Stimulated activated naive CD8-positive, alpha-beta T cell treated with anti-CD3 and anti-CD28 coated beads, Interleukin-15, Interleukin-2, amounts not matched to agents 100 U/mL and 50 U/mL, for 24 hours (primary cell): ENCODE measurements at places on chromosomes 7 and 10.

- DNase-seq, result no peak
Measured at GRCh38 chr7:127652333-127653248, 597 bp downstream of the SND1 start.

DNA sequence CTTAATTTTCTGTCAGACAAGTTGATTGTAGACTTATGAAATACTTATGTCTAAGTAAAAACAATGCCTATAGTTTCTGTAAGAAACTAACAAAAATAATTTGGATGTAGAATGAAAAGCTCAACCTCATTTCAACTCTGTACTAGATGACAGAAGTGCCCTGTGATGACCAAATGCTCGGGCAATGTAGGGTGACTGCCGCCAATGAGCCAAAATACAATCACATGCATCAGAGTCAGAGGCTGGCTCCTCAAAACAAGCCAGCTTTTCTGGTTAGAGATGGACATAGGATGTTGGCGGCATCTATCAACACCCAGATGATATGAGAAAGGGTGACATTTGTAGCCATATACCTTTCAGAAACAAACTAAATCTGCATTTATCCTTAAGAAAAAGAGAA lies 23.9 kb downstream of the LMOD2 start:
- no peak for DNase-seq

- DNase-seq, result no peak
Measured at GRCh38 chr10:15784662-15785300, 65.1 kb upstream of the ITGA8 start.

GRCh38 chr7:2452074-2452507 lies 24.1 kb downstream of the GRIFIN start:
- DNase-seq, result peak; percentile 46

DNA sequence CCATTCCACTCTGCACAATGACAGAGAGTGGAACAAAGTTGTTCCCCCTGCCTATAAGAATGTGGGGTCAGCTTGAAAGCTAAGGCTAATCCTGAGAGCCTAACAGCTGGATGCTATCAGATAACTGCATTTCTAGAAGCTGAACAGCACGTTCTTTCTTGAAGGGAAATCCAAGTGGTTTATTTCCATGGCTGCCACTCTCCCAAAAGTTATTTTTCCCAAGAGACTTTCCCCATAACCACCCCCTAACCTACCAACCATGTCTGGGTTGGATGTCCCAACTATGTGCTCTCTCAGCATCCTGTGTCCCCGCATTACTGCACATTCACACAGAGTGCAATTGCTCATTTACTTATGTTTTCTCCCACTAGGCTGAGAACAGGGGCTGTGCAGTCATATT lies 140.7 kb upstream of the ANKRD1 start:
- DNase-seq, result no peak

DNA sequence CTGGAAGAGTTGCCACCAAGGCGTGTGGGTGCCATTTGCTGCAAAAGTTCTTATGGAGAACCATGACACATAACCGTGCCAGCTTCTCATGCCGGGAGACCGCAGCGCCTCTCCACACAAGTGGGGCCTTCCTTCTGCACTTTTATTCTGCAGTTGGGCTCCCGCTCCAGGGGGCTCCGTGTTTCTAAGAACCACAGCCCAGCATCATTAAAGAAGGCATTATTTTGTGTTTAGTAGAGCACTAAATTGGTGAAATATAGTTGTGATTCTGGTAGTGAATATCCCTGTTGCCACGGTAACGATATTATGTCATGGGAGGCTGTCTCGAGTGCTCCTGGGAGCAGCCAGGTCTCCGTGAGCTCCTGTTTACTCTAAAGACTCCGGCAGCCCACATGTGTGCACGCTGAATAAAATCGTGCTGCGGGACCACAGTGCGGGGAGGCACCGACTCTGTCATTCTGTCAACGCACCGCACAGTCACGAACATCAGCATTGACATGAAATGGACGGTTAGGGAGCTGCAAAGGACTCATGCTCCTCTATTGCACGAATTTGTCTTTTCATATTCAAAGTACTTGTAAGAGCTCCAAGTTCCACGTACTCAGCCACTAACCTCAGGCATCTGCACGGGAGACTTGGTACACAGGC lies 68.8 kb upstream of the PITRM1 start:
- no peak for DNase-seq

DNA sequence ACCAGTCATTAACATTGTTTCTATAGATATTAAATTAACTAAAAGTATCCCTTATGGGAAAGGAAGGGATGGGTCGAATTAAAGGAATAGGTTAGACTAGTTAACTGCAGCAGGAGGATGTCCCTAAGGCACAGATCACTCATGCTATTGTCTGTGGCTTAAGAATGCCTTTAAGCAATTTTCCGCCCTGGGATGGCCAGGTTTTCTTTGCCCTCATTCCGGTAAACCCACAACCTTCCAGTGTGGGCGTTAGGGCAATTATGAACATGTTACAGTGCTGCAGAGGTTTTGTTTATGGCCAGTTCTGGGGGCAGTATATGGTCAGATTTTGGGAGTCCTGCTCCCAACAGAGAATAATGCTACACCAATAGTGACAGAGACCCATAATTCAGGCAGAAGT lies 139.3 kb upstream of the CDK13 start:
- DNase-seq, result no peak

DNA sequence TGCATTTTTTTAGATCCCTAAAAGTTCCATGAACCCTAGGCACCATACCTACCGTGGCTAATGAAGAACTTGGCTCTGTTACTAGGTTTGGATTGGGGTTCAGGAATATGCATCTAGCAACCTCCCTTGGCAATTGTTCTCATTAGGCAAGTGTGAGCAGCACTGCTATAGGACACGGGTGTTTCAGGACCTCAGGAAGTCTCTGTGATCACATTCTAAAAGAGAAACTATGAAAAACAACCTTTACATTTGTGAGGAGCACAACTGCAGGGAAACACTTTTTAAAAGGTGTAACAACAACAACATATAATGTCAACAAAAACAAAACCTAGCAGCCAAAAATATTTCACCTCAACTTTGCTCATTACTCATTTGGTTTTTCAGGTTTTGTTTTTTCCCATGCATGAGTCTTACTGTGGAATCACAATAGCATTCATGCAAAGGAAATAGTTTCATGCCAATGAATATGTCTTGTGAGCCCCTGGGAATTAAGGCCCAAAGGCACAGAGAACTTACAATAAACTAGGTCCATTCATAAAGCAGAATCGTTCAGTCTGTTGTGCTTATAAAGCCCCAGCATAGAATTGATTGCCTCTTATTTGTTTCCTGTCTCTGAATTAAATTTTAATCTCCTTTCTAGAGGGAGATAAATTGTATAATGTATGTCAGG lies 255.7 kb upstream of the DGKB start:
- DNase-seq, result no peak

- no peak for DNase-seq
Measured at GRCh38 chr10:14179251-14179650, 151.5 kb downstream of the FRMD4A start.

- no peak for DNase-seq
Measured at GRCh38 chr10:132589681-132590080, 52.1 kb downstream of the INPP5A start.

DNA sequence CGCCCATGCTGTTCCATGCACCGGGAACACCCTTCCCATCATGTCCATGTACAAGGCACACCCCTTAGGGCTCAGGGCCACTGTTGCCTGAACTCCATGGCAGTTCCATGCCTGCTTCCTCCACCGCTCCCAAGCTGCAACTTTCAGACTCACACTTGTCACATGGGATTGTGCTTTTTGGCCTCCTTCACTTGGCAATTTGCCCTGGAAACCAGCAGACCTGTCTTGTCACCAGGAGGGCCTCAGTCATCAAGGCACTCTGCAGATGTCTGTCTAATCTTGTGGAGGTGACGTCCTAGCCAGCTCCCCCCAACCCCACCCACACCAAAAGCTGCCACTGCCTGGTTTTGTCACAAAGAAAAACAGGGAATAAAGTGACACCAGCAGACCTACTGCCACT lies 47.5 kb downstream of the CARD11 start:
- DNase-seq, result no peak

DNA sequence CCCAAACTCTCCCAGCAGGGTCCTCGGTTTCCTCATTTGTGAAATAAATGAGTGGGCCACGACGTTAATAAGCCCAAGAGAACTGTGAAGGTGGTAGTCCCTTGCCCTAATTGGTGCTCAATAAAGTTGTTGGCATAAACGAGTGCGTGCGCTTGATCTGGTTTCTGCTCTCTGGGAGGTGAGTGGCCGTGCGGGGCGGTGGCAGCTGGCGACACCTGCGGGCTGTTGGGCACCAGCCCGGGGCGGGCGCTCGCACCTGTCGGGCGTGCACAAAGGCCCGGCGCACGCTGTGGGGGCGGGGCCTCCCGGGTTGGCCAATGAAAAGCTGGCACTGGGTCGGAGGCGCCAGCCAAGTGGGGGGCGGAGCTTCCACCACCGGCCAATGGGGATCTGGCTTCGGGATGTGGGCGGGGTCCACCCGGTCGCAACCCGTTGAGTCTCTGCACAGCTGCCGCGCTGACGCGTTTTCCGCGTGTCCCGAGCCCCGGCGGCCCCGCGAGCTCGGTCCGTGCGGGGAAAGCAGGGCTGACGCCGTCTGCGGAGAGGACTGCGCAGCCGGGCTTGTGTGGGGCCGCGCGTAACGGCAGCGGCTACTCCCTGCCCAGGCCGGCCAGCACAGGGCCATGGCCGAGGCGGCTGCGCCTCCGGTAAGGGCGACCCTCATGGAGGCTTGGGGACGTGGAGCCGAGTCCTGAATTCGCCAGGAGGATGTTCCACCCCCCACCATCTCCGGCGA lies 23.0 kb downstream of the ZNF783 start:
- DNase-seq, result peak; percentile 98

GRCh38 chr7:107742678-107743566 lies 1.0 kb upstream of the CBLL1 start:
- DNase-seq, result peak; percentile 69

DNA sequence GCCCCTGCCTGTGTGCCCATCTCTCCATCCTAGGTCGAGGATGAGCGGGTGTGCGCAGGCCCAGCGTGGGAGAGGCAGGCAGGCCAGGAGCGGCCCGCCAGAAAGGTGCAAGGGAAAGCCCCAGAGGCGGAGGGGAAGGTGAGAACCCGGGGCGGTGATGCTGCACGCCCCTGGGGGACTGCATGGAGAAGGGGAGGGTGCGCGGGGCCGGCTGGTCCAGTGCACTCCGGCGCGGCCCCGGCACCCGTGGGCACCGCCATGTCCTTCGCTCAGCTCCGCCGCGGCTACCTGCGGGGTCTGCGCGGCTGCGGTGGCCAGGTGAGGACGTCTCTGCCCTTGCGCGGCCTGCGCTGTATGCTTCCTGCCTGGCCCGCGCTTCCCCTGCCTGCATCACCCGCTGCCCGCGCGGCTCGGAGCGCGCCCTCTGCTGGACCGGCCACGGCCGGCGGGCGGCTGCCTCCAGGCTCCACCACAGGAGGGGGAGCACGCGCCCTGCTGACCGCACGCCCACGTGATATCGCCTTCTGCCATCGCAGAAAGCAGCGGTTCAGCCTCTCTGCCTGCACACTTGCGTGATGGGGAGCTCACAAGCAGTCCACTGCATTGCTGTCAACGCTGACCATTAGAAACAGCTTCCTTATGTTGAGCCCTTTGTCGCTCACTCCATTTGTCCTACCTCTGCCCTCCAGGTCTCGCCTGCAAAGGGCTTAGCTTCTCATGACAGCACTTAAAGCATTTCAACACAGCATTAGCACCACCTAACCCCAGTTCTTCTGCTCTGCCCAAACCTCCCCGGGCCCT lies 73.9 kb downstream of the CXCL12 start:
- peak; percentile 80 for DNase-seq

DNA sequence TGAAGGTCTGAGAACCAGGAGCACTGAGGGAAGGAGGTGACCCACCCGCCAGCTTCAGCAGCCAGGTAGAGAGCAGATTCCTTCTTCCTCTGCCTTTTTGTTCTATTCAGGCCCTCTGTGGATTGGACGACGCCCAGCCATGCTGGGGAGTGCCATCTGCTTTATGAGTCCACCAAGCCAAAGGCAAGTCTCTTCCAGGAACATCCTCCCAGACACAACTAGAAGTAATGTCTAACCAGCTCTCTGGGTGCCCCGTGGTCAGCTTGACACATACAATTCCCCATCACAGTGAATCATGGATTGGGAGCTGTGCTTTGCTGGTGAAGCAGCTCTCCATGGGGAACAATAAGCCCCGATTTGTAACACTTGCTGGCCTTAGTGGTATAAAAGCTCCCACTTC lies 125.2 kb downstream of the CCDC3 start:
- DNase-seq, result no peak

DNA sequence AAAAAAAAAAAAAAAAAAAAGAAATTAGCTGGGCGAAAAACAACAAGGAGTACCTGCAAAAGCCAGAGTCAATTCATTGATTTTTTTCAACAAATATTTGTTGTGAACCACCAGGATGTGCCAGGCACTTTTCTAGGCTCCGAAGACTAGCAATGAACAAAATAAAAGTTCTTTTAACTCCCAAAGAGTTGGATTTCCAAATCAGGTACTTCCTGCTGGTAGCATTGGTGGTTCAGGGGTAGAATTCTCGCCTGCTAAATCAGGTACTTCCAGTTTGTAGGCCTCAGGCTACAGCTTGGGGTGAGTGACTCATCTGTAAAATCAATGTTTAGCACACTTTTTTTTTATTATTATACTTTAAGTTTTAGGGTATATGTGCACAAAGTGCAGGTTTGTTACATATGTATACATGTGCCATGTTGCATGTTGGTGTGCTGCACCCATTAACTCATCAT lies 10.9 kb downstream of the PPA1 start:
- no peak for DNase-seq

- DNase-seq, result no peak
Measured at GRCh38 chr7:156920076-156920475, 27.1 kb upstream of the LMBR1 start.

GRCh38 chr10:86585037-86585929 lies 63.7 kb upstream of the WAPL start:
- peak; percentile 81 for DNase-seq

DNA sequence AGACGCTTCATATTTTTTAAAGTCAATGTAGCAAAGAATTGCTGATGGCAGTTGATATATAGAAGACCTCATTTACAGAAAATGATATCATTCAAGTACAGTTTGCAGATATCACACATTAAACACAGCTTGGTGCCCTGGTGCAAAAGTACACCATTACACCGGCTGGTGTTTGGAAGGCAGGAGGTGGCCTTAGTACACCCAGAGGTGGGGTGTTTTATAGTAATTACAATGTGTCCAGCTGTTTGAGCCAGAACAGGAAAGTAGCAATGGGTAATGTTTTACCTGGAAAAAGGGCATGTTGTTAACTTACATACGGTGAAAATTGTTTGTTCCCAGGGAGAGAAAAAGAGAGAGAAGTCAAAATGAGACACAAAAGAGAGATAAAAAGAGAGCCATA lies 103.0 kb upstream of the YAE1 start:
- no peak for DNase-seq

GRCh38 chr10:69091143-69091651 lies 3.3 kb downstream of the SRGN start:
- no peak for DNase-seq
